ENCODE measurements at places on chromosomes 16 and 17.

DNA sequence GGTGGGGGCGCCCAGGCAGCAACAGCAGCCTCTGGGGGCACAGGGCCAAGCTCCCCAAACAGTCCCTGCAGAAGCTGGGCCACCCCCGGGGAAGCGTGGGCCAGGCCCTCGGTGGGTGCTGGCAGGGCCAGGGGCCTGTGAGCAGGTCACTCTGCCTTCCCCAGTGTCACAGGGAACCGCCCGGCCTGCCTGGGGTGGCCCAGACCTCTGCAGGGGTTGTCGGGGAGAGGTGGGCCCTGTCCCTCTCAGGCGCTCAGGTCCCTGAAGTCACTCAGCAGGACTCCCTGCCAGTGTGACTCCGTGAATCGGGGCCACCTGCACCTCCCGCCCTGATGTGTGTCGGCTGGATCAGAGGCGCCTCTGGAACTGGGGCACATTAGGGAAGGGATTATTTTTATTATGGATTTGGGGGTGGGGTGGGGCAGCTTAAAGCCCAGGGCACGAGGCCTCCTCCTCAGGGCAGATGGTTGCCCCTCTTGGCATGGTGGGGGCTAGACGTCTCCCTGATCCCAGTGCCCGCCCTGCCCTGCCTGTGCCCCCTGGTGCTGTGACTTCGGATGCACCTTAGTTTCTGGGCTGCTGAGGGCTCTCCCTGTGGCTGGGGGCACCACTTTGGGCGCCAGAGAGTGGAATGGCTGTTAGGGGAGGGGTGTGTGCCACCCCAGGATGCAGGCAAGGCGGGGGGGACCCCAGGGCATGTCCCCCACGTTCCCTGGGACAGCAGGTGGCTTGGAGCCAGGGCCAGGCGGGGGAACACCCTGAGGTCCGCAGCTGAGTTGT lies 1.2 kb upstream of the GNG13 start:
- no peak for DNase-seq

GRCh38 chr16:48102083-48103008 lies 53.4 kb downstream of the ABCC12 start:
- DNase-seq, result no peak

- peak; percentile 52 for DNase-seq
Observed at GRCh38 chr17:29619251-29619650, 3.5 kb downstream of the CORO6 start.

GRCh38 chr17:68972119-68972704 lies 17.0 kb upstream of the ABCA8 start:
- DNase-seq, result no peak

GRCh38 chr16:88884569-88885271 lies 18.3 kb upstream of the PABPN1L start:
- DNase-seq, result no peak

DNA sequence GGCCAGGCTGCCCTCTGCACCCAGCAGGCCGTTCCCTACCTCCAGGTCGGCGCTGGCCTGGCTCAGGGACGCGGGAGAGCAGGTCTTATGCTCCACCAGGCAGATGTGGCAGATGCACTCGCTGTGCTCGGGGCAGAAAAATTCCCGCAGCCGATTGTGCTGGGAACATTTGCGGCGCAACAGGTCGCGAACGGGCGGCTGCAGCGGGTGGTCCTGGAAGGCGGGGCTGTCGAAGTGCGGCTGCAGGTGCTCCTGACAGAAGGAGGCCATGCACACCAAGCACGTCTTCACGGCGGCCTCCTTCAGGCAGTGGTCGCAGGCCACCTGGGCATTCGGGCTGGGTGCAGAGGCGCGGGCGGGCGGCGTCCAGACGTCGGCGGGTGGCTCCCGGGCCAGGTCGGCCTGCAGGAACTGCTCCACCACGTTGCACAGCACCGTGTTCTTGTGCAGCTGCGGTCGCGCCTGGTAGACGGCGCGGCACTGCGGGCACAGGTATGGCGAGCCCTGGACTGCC lies 439 bp downstream of the TRIM25 start:
- DNase-seq, result no peak

- no peak for DNase-seq
Observed at GRCh38 chr17:81305051-81305630, 10.0 kb upstream of the SLC38A10 start.

DNA sequence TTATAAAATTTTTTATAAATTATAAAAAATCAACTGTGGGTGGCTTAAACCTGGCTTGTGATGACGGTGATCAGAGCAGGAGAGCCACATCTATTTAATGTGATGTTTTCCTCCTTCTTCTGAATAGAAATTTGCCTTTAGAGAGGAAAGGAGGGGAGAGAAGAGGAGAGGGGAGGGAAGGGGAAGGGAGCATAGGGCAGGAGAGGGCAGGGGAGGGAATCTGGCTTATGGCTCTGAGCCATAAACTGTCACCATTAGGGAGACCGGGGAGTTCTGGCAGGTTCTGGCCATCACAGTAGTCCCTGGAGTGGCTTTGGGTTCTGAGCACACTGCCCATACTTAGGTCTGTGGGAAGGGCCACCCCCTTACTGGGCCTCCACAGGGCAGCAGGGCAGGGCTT lies 167.8 kb downstream of the ENGASE start:
- DNase-seq, result no peak

GRCh38 chr17:2050300-2051060 lies 4.4 kb upstream of the HIC1 start:
- no peak for DNase-seq

GRCh38 chr16:8375232-8375587 lies 215.1 kb downstream of the TMEM114 start:
- DNase-seq, result no peak

DNA sequence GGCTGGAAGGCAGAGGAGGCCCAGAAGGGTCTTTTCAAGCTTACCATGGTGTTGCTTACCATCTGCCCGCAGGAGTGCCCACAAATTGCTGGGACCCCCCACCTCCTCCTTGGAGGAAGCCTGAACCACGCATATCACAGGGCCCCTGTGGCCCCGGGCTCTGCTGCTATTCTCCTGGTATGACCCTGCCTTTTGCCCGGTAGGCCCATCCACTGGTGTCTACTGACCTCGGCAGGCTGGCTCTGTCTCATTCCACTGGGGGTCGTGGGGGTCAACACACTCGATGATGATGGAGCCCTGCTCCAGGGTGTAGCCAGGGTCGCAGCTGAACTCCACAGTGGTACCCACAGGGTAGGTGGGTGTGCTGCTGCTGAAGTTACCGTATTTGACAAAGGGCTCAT lies 8.2 kb upstream of the PHF12 start:
- no peak for DNase-seq

DNA sequence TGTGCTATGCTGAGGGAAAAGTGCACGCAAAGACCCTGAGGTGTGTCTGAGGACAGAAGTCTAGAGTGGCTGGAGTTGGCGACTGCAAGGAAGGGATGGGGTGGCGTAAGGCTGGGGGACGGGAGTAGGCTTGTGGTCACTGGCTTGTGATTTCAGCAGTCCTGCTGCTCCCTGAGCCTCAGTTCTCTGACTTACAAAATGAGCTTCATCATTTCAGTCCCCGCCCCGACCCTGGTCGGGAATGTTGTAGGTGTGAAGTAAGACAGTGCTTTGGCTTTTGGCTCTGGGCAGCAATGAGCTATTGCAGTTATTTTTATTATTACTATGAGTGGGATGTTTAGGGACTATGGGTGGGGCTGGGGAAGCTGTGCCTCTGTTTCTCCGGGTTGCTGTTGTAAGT lies 8.6 kb downstream of the ADGRG1 start:
- DNase-seq, result no peak

- no peak for DNase-seq
Observed at GRCh38 chr16:89375686-89376085, 114.7 kb downstream of the ANKRD11 start.

- DNase-seq, result peak; percentile 45
Observed at GRCh38 chr17:74042744-74043486, 160.6 kb upstream of the RPL38 start.

GRCh38 chr16:89431158-89431584 lies 59.2 kb downstream of the ANKRD11 start:
- no peak for DNase-seq

DNA sequence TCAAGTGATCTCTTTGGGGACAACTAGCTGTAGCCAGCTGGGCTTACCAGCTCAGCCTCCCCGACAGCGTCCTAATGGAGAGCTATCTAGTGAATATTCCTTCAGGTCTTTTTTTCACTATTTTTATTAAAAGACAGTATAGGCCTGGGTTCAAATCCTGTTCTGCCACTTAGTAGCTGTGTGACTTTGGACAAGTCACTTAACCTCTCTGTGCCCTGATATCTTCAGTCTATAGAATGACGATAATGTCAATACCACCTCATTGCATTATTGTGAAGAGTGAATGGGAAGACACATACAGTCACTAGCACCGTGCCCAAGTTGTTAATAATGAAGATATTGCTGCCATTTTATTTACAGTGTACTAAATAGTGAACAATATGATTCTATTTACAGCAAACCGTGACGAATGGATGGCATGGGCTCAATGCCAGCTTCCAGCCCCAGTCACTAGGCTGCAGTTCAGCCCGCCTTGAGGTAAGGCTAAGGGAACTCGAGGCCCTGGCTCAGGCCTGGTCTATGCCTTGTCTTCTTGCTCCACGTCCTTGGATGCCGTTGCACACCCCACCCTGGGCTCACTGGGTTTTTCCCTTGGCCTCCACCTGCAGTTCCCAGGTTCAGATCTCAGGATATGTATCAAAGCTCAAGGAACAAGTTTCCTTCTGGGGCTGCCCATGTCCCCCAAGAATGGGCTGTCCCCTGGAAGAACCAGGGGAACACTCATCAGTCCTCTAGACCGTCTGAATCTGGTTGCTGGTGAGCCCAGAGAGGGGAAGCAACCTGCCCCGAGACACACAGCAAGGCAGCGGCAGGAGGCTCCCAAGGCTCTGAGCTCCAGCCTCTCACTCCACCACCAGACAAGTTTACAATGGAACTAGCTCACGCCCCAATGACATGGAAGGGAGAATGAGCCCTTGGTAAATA lies 95.4 kb upstream of the TNRC6C start:
- no peak for DNase-seq

- DNase-seq, result no peak
Observed at GRCh38 chr16:21628121-21628726, 24.2 kb downstream of the IGSF6 start.

- peak; percentile 67 for DNase-seq
Observed at GRCh38 chr17:62652251-62653001, 25.0 kb downstream of the MRC2 start.

DNA sequence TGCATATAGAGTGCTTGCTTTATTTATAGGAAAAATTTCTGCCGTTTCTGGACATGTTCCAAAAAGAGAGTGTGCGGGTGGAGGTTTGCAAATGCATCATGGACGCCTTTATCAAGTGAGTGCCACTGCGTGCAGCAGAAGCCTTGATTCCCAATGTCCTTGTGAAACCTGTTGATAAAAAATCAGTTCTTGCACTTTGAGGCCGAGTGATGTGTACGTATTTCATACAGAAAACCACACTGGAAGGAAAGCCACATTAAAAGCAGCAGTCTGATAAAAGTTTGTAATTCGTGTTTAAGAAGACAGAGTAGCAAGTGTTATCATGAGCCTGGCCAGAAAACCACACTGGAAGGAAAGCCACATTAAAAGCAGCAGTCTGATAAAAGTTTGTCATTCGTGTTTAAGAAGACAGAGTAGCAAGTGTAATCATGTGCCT lies 78.0 kb downstream of the KNOP1 start:
- DNase-seq, result no peak

GRCh38 chr16:50761267-50761666 lies 19.4 kb downstream of the CYLD start:
- DNase-seq, result no peak

- no peak for DNase-seq
Observed at GRCh38 chr17:27598337-27599050, 32.5 kb upstream of the LGALS9 start.

DNA sequence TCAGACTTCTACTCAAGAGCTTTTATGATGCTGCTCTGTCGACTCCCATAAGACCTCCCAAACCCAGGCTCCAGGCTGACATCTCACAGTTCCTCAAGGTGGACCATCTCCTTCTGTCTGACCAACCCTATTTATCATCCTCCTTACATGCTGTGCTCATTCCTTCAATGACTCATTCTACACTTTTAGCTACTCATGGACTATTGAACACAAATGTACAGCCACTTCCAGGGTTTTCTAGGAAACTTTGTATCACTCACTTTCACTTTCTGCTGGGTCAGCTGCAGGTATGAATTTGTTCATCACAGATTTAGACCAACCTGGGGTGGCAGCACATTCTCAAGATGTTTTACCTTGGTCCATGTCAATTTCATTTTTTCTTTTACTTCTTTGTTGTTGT lies 162.4 kb upstream of the FAM20A start:
- DNase-seq, result no peak

DNA sequence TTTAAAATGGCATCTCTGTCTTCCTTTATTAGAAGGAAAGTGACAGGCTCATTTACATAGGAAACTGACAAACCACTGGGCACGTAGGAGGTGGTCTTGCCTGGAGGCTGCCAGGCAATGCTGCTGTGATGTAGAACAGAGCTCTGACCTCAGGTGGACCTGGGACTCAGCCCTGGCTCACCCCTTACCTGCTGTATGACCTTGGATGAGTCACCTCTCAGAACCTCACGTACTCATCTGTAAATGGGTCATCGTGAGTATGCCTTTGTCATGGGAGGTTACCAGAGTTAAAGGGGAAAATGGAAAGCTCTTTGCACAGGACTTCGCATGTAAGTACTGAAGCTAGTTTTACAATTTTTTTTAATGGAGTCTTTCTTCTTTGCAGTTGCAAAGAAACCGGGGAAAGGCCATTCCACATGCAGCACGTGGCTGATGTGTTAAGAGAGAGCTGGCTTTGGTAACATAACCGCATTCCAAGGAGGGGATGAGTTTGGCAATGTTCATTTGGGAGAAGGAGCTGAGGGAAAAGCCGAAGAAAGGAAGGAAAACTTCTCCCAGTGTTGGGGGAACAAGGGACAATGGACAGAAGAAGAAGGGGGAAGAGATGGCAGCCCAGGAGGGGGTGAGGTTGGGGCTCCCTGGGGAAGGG lies 37.4 kb upstream of the LONP2 start:
- peak; percentile 50 for DNase-seq

Measured in ELF-1 (cell line).